ENCODE measurements at places on chromosomes 4 and X.

DNA sequence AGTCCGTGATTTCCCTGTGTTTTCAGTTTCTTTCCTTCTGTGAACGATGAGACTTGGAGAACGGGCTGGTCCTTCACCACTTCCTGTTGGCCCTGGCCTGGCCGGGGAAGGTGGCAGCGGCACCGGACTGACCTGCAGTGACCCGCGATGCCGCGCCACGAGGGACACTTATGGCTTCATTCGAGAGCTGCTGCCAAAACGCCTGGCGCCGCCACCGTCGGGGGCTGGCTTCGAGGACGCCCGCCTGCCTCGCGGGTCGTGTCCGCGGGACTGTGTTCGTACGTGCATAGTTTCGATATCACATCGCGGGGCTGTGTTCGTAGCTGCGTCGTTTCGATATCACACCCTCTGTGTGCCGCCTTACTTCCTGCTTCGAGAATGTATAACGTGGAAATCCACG is 7.5 kb upstream of the UVSSA start:
- no peak for DNase-seq

- DNase-seq, result no peak
Measured at GRCh38 chr4:40719008-40719623, 30.6 kb upstream of the NSUN7 start.

DNA sequence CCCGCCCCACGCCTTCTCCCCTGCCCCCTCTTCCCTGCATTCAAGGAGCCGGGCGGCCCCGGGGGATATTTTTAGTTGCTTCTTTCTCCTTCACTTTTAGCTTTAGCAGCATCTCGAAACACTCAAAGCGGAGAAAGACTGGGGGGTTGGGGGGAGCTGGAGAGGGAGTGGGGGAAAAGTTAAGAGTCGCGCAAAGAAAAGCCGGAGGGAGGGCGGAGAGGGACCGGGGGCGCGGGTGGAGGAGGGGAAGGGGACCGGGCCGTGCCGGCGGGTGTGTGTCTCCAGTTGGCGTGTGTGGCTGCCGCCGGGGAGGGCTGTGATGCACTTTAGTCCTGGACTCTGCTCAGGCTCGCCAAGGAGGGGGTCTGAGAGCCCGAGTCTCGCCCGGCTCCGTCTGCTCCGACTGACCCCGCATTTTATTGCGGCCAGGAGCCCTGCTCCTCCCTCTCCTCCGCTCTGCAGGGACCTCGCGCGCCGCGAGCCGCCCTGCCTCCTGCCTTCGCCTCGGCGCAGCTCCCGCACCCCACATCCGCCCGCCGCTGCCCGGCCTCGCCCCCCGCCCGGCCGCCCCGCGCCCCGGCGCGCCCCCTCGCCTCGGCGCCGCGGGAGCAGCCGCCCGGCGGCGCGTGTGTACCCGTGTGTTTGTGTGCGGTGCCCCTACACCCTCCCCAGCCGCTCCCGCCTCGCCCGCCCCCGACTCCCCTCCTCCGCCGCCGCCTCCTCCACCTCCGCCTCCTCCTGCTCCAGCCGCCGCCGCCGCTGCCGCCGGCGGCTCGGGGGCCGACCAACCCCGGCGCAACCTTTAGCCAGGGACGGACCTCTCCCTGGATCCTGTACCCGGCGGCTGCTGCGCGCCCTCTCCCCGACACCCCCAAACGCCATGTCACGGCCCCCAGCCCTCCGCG is 1.4 kb downstream of the ZNF827 start:
- peak; percentile 64 for DNase-seq

DNA sequence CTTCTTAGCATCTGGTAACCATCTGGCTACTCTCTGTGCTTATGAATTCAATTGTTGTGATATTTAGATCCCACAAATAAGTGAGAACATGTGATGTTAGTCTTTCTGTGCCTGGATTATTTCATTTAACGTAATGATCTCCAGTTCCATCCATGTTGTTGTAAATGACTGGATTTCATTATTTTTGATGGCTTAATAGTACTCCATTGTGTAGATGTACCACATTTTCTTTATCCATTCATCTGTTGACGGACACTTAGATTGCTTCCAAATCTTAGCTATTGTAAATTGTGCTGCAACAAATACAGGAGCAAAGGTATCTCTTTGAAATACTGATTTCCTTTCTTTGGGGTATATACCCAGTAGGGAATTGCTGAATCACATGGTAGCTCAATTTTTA is 30.0 kb upstream of the TMEM47 start:
- DNase-seq, result no peak

DNA sequence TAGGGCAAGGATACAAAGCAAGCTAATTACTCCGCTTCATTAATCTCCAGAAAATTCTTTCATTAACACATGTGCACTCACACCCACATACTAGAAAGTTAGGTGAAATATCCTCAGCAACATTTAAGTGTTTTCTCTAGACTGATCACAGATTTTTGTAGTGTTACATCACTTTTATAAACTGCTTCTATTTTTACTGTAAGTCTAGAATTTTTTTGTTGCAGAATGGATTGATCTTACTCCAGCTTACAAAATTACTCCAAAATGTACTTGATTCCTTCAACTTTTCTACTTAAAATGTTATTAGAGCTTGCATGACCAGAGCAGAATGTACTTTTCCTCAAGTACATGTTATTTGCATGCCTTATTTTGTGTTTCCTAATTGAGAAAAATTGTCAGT is 2325.2 kb downstream of the PCDH7 start:
- no peak for DNase-seq

GRCh38 chrX:109681475-109682081 is 51.5 kb downstream of the ACSL4 start:
- no peak for DNase-seq

DNA sequence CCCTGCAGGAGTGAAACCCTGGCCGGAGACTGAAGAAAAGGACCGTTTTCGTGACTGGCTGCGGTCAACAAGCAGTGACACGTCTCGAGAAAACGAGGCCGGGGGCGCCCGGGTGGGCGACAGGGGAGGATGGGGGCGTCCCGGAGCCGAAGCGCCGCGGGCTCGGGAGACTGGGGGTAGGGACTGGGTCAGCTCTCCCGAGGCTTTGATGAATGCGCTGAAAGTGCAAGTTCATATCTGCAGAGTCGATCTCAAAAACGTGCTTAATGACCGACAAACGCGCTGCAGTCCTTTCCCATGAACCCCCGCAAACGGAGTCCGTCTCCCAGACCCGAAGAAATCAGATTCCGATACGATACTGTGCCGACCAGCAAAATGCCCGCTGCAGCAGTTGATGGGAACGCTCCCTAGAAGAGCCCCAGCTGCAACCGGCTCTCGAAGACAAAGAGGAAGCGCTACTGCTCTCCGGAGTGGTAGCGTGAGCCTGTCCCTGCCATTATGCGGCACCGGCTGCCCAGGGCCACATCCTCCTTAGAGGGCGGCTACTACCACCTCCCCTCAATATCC is 806 bp upstream of the CD99L2 start:
- peak; percentile 50 for DNase-seq

- no peak for DNase-seq
Measured at GRCh38 chr4:144518181-144518895, 127.6 kb upstream of the HHIP start.

GRCh38 chrX:155070663-155070974 is 317 bp downstream of the CMC4 start:
- no peak for DNase-seq

- no peak for DNase-seq
Measured at GRCh38 chr4:119299260-119299671, 22.7 kb downstream of the FABP2 start.

- no peak for DNase-seq
Measured at GRCh38 chr4:139773560-139774318, 108.1 kb downstream of the MGST2 start.

GRCh38 chr4:6071191-6071958 is 53.1 kb upstream of the C4orf50 start:
- no peak for DNase-seq

DNA sequence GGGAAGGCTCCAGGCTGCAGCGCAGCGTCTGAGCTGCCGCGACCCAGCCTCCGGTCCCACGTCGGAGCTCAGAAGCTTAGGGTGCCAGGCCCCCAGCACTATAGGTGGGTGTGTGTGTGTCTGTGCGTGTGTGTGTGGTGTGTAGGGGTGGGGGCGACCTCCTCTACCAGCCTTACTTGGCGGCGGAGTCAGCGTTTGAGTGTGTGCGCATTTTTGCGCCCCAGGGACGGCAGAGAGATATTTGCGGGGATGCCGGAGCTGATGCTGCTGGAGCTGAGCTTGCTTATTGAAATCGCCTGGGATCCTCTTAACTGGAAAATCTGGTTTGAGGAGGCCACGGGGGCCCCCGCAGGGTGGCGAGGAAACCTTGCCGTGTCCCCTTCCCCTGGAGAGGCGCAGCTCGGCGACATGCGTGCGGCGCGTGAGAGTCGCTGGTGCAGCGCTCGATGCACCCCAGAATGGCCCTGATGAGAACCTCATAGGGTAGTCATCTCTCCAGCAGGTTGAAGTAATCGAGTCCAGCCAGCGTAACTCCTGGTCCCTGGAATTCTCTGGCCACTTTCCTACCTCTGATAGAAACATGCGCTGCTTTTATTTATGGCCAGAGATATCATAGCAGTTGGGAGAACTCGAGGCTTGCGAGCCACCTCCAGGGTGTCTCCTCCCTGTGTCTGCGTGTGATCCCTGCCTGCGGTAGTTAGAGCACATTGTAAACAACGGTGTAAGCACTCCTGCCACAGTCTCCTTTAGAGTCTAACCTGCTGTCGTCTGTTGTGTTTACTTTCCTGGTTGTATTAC is 2.7 kb downstream of the ADGRL3 start:
- peak; percentile 59 for DNase-seq

DNA sequence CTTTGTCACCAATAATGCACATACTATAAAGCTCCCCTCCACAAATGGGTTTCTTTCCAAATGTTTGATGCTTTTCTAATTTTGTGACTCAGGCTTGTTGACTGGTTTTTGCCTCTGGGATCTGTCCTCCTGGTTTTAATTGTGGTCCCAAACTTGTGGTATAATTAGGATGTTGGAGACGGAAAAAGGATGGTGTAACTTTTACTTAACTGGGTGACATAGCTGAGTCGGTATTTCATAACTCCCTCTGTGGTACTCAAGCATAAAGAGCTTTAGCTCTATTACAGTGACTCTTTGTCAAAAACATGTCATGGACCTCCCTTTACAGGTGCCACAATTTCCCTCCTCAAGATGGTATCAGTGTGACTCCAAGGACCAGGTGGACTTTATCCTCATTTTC is 119.7 kb upstream of the RBPJ start:
- no peak for DNase-seq

- no peak for DNase-seq
Measured at GRCh38 chr4:11149612-11150259, 279.0 kb downstream of the HS3ST1 start.

GRCh38 chrX:105636667-105637066 is 185.7 kb upstream of the NRK start:
- no peak for DNase-seq
